ENCODE measurements at places on chromosomes 11 and 22.

- DNase-seq: no peak
These were observed 19.2 kb upstream of the PPARA start for GRCh38 chr22:46131151-46131587.

DNA sequence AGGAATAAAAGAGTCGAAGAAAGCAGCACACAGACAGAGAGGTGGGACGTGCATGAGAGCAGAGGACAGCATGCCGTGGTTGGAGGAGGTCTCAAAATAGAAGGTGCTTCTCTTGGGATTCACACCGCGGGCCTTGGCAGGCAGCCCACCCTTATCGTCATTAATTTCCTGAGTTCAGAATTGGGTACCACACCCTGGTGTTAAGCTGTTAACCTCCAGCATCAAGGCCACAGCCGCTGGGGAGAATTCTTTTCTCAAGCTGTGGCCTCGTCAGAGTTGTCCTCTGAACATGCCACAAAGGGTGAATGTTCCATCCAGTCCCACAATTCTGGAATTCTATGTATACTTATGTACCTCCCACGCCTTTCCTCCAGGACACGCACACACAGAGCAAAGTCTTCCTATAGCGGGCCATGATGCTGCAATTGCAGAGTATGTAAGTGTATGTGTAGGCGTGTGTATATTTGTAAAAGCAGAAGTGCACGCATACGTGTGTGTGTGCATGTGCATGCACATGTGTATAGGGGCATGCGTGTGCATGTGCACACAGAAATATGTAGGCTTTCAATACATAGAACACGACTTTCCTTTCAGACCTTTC lies 39.0 kb downstream of the ADAMTS8 start:
- no peak for DNase-seq

- DNase-seq: no peak
These were observed 14.1 kb downstream of the HRAS start for GRCh38 chr11:521177-521688.

DNA sequence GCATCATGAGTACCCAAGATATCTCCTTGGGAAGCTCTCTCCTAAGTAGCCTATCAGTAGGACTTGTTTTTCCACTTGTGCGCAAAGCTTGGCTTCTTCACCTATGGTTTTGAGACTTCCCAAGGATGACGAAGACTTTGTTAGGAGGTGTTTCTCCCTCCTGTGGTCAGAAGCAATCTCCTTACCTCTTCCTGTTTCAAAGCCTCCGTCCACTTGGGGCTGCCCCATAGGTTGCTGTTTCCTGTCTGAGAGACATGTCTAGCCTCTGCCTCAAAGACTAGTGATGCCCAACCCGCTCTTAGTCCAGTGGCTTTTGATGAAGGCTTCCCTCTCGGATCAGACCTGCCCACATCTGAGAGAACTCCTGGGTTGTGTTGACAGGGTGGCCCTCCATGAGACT lies 92.9 kb downstream of the TRAF6 start:
- no peak for DNase-seq

GRCh38 chr11:112811783-112812182 lies 149.4 kb upstream of the NCAM1 start:
- no peak for DNase-seq
